ENCODE measurements at places on chromosomes 12 and 14.

DNA sequence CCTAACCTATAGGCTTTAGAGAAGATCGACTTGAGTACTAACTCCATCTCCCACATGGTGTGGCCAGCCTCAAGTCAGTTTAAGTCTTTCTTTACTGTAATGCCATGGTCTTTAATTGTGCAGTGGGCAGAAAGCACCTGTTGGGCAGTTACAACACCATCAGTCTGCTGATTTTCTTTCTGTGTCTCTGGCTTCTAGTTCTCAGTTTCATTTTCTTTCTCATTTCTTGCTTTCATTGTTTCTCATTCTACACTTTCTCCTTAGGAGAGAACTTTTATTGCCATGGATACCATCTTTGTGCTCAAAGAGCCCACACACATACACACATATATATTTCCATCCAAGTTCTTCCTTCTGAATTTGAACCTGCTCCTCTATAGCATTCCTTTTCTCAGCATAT, 96.1 kb upstream of the SLC16A7 start:
- DNase-seq, result no peak

DNA sequence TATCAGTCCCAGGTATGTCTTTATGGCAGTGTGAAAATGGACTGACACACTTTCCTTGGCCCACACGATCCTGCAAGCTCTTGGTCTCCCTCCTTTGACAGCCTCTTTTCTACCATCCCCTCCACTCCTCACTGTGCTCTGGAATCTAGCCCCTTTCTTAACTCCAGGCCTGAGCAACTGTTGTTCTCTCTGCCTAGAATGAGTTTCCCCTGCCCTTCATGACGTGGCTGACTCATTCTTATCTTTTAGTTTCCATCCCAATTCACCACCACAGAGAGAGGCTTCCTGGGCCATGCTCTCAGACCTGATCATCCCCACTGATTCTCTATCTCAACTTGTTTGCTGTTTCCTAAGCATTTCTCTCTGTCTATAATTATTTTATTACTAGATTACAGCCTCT, 157.4 kb upstream of the HMGA2 start:
- DNase-seq, result no peak

- DNase-seq, result no peak
These were observed 15.6 kb downstream of the JDP2 start for GRCh38 chr14:75443203-75443969.

GRCh38 chr14:105617201-105617777, 90.9 kb downstream of the TMEM121 start:
- DNase-seq, result no peak

GRCh38 chr12:3741882-3742672, 10.8 kb downstream of the CRACR2A start:
- DNase-seq, result no peak

GRCh38 chr12:27969624-27970400, 2.7 kb downstream of the PTHLH start:
- DNase-seq, result peak; percentile 6

DNA sequence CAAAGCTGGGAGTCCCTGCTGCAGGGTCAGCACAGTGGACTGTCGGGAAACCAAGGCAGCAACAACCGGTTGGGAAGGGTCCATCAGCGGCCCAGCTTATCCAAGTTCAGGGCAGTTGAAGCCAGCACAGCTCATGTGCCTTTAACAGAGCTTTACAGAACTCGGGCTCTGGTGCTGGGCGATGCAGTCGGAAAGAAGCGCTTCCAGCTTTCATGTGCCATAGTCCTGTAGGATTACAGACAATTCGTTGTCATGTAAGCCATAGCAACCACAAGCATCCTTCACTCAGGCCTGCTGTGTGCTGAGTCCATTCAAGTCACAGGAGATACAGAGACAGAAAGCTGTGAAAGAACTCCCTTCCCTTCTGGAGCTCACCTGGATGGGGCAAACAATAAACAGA, 3.5 kb upstream of the FAM181A start:
- no peak for DNase-seq

GRCh38 chr14:24403294-24403998, 4.6 kb downstream of the NYNRIN start:
- DNase-seq, result no peak

DNA sequence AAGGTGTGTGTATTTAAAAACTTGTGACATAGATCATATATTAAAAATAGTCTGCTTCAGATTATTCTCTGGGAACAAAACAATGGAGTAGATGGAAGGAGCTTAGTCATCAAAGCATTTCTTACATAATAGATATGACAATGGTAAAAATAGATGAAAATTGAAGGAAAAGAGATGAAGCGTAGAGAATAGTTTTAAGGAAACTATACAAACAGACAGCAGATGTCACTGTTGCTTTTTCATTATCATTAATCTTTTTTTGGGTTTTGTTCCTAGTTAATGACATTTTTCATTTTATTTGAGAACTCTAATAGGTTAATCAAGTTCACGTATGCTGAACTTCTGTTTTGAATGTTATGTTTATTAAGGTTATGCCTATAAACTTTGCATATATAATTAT, 149.2 kb upstream of the FBXO33 start:
- DNase-seq, result no peak

DNA sequence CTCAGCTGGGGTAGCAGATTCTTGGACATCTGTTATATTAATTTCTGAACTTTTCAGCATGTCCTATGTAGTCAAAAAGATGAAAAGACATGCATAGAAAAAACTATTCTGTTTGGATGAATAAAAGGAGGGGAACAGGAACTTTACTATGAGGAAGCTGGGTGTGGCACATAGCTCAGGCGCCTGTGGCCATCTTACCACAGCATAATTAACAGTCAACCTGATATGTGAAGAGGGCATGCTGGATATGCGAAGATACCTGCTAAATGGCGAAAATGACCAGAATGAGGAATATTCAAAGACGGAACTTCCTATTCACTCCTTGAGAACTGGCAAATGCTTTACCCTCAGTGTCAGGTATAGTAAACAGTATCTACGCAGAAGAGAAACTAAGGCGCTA, 18.4 kb downstream of the SETD3 start:
- no peak for DNase-seq

DNA sequence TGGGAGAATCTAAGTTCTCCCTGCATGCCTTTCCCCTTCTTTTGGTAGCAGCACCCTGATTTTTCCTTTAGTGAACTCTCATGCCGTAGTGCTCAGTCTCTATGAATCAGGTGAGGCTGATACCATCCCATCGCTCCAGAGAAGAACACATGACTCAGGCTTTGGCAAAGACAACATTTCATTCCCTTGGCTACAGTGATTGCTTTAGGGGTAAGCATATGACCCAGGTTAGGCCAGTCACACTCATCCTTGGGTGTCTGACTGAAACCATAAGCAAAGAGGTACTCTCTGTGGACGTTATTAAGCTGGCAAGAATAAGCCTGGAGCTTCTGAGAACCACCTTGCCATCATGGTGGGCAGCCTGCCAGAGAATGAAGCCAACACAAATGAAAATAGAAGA, 141.8 kb downstream of the MYRFL start:
- no peak for DNase-seq

GRCh38 chr14:53630336-53630735, 326.3 kb downstream of the BMP4 start:
- no peak for DNase-seq
